Left cardiac atrium (tissue), 4 donors: ENCODE measurements at places on chromosomes 1 and 21.

DNA sequence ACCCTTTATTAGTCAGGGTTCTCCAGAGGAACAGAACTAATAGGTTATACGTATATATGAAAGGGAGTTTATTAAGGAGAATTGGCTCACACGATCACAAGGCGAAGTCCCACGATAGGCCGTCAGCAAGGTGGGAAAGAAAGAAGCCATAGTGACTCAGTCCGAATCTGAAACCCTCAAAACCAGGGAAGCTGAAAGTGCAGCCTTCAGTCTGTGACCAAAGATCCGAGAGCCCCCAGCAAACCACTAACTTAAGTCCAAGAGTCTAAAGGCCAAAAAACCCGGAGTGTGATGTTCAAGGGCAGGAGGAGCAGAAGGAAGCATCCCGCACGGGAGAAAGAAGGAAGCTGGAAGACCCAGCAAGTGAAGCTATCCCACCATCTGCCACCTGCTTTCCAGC, 9.9 kb downstream of the IFNLR1 start:
- DNase-seq = no peak

- DNase-seq = no peak
Measured at GRCh38 chr21:45859041-45859761, 122.4 kb upstream of the COL6A1 start.

- DNase-seq = no peak
Measured at GRCh38 chr21:39098696-39099200, 84.5 kb downstream of the PSMG1 start.

GRCh38 chr1:53628286-53628955, 110.5 kb downstream of the GLIS1 start:
- DNase-seq = no peak
